NCI-H524 treated with DMSO at 0.1 percent for 48 hours (cell line): ENCODE measurements at places on chromosomes 12 and 14.

DNA sequence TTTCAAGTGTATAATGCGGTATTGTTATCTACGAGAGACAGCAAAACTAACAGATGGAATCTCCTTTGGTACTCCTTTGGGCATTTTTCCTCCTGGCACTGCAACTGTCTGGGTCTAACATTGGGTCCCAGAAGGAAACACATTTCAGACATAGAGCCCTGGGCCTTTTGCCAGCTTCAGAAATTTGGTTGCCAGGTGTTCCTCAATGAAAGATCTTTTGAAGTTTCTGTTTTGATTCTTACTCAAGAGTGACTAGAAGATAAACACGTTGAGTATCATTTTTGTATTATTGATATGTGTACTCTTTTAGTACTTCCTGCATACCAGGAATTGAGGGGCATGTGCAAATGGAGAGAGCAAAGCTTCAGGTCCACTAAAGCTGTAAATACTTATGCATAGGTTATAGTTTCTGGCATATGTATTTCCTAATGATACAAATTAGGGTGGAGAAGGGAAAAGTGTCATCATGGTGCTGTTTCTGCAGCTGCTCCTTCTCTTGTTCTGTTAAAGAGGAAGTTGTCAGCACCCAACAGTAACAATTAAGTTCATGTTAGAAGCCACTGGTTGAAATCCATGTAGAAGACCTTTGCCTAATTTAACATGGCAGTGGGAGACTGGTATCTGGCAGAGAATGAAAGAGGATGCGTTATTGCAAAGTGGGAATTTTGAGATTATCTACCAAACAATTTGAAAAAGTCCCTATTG lies 53.5 kb downstream of the SLC38A6 start:
- DNase-seq = peak; percentile 98

- no peak for DNase-seq
Measured at GRCh38 chr14:88613552-88614010, 50.7 kb downstream of the ZC3H14 start.

DNA sequence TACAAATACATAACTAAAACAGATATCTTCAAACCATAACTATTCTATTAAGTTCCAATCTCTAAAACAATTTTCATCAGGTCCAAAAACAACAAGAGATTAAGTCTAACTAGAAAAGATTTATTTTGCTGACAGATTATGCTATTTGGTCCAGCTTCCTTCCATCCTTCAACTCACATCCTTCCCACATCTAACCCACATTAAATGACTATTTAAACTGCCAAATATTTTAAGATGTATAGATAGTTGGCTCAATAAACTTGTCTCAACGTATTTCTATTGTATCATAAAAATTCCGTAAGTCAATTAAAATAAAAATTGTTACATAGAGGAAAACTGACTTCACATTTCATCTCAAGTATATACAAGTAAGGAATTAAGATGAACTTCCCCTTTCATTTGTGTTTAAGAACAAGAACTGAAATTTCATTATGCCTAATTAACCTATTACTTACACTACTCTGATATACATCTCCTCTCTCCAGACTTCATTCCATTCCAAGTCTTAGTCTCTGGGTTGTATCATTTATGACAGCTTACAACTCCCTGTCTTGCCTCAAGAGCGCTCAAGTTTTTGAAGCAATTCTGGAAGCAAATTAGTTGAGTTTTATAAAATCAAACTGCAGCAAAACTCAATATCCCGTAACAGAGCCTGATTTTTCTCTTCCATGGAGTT lies 25.4 kb downstream of the PAWR start:
- DNase-seq = no peak

GRCh38 chr12:6791931-6792520 lies 2.7 kb downstream of the CD4 start:
- no peak for DNase-seq

DNA sequence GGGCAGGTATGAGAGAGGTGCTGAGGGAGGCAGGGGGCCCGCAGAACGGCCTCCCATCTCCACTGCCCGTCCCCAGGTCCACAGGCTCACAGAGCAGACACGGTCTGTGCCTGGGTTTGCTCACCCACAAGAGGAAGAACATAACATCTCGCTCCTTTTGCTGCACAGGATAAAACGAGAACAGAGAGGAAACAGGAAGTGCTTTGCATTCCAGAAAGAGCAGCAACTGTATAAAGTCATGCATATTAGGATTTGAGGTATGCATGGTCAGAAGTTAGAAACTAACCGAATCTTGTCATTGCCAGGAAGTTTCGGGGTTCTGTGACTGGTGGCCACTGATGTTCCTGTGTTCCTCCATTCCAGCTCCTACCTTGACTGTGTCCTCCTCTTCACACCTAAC lies 25.0 kb downstream of the NTF3 start:
- DNase-seq = no peak

- DNase-seq = no peak
Measured at GRCh38 chr14:74936731-74937130, 13.7 kb upstream of the RPS6KL1 start.

DNA sequence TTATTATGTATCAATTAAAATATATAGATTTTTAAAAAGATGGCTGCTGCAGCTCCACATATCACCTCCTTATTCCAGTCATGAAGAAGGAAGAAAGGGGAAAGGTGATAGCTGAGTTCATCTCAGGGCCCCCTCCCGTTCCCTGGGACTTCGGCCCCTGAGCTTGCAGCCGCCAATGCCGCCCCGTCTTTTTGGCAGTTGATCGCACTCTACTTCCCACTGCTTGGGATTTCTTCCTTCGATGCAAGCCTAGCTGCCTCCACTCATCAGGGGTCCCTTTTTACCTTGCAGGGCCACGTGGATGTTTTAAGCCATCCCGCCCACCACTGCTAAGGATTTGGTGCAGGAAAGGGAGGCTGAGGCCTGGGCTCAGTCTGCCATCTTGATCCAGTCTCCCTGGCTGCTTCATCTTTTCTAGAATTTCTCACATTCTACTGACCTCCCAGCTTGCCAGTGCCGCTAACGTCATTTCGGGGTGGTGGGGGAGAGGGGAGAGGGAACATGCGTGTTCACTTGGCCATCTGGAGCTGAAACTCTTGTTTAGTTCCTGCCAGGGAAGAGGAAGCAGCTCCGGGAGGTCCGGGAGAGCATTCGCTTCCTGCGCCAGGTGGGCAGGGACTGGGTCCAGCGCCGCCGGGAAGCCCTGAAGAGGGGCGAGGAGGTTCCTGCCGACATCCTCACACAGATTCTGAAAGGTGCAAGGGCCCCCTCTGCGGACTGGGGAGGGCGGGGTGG lies 31.3 kb downstream of the CYP46A1 start:
- DNase-seq = no peak

DNA sequence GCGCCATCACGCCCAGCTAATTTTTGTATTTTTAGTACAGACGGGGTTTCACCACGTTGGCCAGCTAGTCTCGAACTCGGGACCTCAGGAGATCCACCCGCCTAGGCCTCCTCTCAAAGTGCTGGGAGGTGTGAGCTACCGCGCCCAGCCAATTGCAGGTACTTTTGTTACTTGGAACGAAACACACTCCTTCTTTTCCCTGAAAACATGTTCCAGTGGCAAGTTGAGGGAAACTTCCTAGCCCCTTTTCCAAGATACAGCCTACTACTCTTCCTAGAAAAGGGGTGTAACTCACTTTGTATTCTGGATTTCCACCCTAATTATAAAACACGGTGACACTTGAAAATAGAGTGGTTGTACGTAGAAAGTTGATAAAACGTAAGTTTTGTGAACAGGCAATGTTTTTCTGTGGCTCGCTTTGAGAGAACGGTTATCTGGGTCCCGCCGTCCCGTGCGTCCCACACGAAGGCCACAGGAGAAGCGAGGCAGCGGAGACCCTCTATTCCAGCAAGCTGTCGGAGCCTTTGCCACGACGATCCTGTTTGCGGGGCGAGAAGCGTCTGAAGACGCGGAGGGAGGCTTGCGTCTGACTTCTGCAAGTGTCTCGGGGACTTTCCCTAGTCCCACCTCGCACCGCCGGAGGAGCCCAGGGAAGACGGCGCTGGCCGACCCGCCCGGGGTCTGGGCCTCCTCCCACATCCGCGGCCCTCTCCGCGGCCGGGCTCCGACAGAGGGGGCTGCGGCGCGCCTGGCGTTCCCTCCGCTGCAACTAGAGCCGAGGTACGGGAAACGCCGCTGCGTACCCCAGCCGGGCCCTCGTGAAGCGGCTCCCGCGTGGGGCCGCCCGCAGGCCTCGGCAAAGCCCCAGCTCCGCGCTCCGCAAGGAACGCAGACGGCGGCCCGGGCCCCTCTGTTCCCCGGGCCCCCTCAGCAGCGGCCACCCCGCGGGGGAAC lies 745 bp downstream of the CDCA4 start:
- no peak for DNase-seq

DNA sequence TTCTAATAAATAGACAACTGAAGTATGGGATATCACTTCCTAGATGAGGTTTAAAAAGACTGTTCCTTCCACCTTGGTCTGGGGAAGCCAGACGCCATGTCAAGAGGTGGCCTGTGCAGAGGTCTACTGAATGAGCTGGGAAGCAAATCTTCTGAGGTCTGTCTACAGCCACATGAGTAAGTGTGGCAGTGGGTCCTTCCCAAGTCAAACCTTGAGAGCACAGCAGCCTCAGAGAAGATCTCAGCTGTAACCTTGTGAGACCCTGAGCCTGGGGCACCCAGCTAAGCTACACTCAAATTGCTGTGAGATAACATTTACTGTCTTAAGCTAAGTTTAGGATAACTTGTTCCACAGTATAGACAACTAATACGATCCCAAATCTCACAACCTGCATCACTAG lies 20.2 kb downstream of the NDUFA12 start:
- no peak for DNase-seq

- no peak for DNase-seq
Measured at GRCh38 chr14:94062344-94062940, 18.6 kb downstream of the DDX24 start.

GRCh38 chr12:54452628-54453027 lies 20.8 kb downstream of the GTSF1 start:
- DNase-seq = no peak

- no peak for DNase-seq
Measured at GRCh38 chr12:72144553-72144952, 127.6 kb upstream of the TRHDE start.

DNA sequence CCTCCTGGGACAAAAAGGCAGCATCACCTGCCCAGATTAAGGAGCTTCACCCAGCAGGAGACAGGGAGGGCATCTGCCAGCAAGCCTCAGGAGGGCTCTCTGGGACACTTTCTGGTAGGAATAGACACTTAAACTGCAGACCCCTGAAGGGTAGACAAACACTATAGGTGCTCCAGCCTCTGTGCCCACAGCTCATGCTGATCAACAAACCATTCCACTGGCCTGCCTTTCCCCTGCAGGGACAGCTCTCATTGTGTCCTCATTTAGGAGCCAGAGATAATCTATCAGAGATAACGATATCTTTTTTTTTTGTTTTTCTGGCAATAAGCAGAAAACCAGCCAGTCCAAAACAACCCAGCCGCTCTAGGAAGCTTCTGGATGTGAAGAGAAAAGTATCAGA lies 251.8 kb upstream of the CCDC196 start:
- DNase-seq = no peak

GRCh38 chr12:3253682-3254275 lies 176.6 kb downstream of the TSPAN9 start:
- no peak for DNase-seq

GRCh38 chr12:12436831-12437345 lies 80.0 kb downstream of the BORCS5 start:
- no peak for DNase-seq

DNA sequence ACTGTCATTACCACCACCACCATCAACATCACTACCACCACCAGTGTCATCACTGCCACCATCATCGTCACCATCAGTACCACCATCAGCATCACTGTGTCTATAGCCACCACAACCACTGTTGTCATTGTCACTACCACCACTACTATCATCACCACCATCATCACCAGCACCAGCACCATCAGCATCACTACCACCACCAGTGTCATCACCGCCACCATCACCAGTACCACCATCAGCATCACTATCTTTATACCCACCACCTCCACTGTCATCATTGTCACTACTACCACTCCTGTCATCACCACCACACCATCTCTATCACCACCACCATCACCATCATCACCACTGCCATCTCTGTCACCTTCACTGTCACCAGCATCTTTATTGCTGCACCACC lies 60.6 kb downstream of the BEGAIN start:
- no peak for DNase-seq

- no peak for DNase-seq
Measured at GRCh38 chr14:74064426-74064825, 19.8 kb downstream of the ALDH6A1 start.

GRCh38 chr12:53999559-54000115 lies 324 bp upstream of the HOXC9 start:
- DNase-seq = no peak

- DNase-seq = no peak
Measured at GRCh38 chr14:84541018-84541417, 988.9 kb upstream of the FLRT2 start.

DNA sequence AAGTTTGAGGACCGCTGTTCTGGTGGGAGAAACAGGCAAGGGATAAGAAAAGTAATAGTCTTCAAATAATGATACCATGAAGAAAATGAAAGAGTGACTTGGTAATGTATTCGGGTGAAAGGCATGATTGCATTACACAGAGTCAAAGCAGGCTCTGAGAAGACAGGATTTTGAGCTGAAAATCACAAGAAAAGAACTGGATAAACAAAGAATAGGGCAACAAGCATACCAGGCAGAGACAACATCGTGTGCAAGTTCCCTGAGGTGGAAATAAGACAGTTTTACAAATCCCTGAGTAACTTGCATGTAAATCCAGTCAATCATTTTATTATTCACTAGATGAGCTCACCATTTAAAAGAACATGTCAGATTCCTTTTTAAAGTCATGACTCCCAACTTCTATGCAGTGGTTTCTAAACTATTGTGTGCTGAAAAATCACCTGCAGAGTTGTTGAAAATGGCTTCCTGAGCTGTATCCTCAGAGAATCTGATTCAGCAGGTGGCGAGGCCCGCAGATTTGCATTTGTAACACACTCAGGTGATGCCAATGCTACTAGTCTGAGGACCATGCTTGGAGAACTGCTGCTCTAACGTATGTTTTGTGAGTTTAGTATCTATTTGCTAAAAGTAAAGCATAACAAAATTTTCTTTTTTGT lies 133.0 kb upstream of the ABCD2 start:
- DNase-seq = no peak
